Effector memory CD8-positive, alpha-beta T cell (primary cell): ENCODE measurements at places on chromosomes 12 and 14.
A peak's percentile ranks its signal among the peaks of the same experiment; 100 is the strongest.

DNA sequence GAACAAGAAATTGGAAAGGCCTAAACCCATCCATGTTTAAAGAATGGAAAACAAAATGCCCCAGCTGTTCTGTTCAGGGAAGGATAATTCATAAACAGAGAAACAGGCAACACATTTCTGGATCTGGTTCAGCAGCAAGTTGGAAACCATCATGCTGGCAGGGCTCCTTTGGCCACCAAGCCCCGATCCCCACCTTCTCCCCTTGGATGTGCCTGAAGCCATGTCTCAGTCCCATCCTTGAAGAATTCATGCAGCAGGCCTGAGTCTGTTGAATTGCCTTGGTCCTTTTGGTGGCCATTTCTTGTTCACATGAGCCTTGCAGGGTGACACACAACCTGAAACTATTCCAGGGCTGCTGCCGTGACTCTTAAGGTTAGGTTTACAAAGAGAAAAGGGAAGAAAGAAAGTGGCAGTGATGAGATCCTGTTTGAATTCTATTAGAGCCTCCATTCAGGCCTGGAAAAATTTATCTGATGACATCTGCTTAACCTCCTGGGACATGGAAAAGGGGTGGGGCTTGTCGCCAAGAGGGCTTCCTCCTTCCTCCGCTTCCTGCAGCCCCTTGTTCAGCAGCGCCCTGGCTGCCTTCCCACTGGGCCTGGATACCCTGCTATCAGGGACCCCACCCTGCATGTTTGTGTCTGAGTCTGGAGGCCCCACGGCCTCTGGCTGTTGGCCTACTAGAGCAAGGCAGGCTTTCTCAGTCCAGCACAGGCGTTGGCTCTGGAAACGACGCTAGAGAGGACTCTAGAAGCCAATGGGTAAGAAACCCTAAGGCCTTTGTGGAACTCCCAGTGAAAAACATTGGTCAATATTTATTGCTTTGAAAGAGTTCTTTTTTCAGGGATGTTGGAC lies 341.9 kb downstream of the C12orf75 start:
- DNase-seq: no peak

DNA sequence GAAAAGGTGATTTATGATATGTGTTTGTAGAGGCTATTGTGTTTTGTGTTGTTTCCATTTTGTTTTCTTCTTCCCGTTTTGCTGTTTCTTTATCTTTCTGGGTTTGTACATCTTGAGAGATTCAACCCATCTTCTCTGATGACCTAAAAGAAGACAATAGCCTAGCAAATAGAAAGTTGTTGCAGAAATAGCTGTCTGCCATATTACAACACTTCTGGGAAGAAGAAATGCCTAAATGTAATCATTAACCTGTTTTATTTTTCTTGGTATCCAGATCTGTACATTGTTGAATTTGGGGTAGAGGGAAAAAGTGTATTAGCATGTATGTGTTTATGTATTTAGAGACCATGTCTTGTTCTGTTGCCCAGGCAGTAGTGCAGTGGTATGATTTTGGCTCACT lies 50.3 kb downstream of the SPATS2 start:
- DNase-seq: no peak

GRCh38 chr14:81352413-81352812 lies 47.7 kb downstream of the STON2 start:
- no peak for DNase-seq

DNA sequence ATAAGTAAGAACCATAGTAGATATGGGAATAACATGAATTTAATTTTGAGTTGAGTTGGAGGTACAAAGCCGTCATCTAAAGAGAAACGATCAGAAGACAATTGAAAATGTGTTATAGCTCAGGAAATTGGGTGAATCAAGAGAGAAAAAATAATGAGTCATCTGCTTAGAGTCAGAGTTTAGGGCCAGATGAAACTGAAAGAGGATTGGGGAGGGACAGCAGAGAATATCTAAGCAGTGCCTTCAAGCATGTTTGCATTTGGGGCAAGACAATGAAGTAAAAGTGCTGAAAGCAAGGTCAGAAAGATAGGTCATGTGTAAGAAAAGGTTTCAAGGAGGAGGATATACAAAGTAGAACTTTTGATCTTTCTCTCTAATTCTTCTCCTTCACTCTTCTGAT lies 49.4 kb downstream of the SLC15A5 start:
- DNase-seq: no peak

- no peak for DNase-seq
Measured at GRCh38 chr12:49687941-49688340, 19.3 kb downstream of the FMNL3 start.

- DNase-seq: no peak
Measured at GRCh38 chr14:104788161-104788818, 7.3 kb downstream of the AKT1 start.

DNA sequence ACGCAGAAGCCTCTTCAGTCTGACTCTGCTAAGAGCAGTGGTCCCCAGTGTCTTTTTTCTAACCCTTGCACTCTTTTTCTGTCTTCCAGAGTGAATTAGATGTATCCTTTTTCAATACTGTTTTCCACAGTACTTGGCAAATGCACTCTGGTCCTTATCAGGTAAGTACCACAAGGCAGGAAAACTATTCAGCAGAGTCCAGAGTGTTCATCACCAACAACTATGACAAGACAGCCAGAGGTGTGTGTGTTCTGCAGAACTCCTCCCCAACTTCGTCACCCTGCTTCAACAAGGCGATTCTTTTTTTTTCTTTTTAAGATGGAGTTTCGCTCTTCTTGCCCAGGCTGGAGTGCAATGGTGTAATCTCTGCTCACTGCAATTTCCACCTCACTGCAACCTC lies 54.3 kb upstream of the STRN3 start:
- no peak for DNase-seq

- DNase-seq: no peak
Measured at GRCh38 chr12:100995771-100996170, 201.2 kb downstream of the ANO4 start.

DNA sequence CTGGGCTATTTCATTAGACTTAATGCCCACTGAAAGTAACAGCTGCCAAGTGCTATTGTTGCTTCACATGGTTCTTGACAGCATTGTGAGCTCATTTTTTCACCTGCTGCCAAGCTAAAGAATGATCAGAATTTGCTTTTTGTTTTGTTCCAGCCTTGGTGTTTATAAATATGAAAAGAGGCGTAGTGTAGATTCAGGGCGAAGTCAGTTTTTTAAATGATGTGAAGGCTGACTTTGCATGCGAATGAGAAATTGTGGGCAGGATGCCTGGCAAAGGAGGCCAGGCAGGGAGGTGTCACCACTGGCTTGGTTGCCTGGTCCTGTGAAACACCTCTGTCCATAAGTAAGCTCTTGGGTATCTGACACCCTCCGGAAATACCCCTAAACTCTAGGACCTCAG lies 93.3 kb upstream of the NAP1L1 start:
- no peak for DNase-seq

DNA sequence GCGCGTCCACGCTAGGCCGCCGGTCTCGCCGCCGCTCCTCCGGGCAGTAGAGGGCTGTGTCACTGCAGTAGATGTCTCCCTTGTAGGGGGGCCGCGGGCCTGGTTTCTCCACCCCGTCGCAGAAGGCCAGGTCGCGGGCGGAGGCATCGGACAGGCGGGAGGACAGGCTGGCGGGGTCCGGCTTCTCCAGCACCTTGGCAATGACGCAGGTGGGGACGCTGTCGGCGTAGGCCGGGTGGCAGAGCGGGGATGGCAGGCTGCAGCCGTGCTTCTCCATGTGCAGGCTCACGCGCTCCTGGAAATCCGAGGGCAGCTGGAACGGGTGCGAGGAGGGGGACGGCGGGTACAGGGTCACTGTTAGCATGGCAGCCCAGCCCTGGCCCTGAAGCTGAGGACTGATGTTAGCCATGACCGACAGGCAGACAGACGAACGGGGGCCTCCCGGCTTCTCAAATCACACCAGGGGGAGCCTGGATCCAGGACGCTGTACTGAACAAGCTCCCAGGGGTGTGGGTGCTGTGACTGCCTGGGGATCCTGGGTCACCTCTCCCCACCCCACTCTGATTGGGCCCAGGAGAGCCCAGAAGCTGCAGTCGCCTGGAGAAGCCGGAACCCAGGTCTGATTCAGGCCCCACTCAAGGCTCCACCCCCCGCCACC lies 48.1 kb downstream of the BEGAIN start:
- DNase-seq: no peak

- DNase-seq: no peak
Measured at GRCh38 chr12:100755186-100755585, 39.4 kb upstream of the ANO4 start.

DNA sequence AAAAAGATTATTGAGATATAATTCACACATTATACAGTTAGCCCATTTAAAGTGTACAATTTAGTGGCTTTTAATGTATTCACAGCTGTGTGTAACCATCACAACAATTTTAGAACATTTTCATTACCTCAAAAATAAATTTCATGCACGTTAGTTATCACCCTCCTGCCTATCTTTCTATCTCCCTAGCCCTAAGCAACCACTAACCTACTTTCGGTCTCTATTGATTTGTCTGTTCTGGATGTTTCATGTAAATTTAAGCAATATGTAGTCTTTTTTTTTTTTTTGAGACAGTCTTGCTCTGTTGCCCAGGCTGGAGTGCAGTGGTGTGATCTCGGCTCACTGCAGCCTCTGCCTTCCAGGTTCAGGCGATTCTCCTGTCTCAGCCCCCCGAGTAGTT lies 439.4 kb downstream of the PCNX1 start:
- no peak for DNase-seq

DNA sequence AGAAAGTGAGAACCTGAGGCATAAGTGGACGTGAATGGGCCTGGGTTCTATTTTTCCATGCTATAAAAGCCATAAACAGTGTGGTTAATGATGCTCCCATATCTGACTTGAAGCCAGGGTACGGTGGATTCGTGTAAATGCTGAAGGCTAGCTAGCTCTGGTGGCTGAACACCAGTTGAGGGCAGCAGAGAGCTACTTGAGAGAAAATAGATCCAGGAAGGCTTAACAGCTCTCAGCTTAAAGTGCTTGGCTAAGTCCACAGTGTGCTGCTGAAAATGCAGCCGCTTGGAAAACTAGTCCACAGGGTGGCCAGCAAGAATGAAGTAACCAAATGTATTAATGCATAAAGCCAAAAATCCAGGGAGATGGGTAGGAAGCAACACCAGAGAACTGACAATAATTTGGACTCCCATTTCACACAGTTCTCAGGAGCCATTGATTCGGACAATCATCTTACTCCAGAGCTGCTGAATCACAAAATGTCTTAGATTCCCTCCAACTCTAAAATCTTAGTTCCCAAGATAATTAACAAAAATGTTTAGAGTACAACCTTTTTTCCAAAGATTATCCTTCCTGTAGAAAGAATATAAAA lies 15.0 kb upstream of the FOXG1 start:
- no peak for DNase-seq

DNA sequence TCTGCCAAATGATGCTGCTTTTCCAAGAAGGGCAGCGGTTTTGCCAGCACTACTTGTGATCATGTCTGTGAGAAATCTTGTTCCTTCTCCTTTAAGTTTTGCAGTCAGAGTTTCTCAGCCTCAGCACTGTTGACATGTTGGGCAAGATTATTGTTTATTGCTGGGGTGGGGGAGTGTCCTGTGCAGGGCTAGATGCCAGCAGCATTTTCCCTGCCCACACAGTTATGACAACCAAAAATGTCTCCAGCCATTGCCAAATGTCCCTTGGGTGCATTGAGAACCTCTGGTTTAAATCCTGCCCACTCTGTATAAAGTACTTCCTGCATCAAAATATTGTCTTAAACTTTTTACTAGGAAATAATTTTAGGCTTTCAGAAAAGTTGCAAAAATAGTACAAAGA lies 20.0 kb downstream of the TMEM132C start:
- no peak for DNase-seq

DNA sequence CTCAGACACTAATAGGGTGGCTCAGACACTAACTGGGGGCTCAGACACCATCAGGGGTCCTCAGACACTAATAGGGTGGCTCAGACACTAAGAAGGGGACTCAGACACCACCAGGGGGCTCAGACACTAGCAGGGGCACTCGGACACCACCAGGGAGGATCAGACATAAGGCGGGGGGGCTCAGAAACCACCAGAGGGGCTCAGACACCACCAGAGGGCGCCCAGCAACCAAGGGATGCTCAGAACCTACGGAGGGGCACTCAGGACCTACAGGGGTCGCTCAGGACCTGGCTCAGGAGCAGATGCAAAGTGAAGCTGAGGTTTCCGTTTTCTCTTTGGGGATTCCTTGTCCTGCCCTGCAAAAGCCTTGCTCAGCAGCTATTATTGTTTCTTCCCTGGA lies 448.5 kb downstream of the TMEM121 start:
- peak; percentile 53 for DNase-seq

GRCh38 chr12:50677858-50678257 lies 86.0 kb upstream of the ATF1 start:
- no peak for DNase-seq

DNA sequence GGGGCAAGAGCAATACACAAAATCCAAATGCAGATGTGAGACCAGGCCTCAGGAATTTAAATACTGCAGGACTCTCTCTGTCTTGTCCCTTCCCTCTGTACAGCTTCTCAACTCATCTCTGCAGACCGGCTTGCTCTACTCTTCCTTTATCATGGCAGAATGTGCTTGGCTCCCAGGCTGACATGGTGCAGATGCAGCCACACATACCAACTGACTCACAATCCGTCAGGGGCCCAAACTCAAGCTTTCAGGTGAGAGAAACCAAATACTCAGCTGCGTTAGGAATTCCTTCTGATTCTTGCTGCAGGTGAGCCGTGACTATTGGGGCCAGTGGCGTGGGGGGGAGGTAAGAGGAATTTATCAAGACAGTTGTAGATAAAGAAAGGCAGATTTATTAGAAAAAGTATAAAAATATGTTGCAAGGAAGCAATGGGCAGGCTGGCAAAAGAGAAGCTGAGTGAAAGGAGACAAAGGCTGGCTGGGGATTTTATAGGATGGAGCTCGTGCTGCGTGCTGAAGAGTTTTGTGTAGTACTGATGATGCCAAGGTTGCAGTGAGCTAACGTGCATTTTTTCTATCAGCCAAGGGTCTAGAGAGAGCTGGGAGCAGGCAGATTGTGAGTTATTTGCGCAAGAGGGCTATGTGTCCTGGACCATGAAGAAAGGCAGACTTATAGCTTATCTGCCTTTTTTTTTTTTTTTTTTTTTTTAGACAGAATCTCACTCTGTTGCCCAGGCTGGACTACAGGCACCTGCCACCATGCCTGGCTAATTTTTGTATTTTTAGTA lies 5.0 kb upstream of the LGALS3 start:
- DNase-seq: no peak

- peak; percentile 33 for DNase-seq
Measured at GRCh38 chr14:23321572-23322547, 603 bp downstream of the PABPN1 start.

DNA sequence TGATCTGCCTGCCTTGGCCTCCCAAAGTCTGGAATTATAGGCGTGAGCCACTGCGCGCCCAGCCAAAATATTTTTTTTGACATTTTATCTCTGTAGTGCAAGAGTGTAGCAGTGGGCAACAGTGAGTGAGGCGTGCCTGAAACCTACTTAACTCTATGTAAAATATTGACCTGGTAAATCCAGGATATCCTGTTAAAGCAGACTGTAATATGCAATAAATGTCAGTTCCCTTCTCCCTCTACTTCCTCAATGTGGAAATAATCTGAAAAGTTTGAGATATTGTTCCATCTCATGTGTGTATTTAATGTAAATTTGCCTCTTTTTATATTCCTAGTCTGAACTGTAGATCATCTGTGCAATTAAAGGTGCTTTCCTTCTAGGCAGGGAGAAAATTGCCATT lies 9.5 kb upstream of the CDK17 start:
- no peak for DNase-seq
